ENCODE measurements at places on chromosomes 7 and 10.

DNA sequence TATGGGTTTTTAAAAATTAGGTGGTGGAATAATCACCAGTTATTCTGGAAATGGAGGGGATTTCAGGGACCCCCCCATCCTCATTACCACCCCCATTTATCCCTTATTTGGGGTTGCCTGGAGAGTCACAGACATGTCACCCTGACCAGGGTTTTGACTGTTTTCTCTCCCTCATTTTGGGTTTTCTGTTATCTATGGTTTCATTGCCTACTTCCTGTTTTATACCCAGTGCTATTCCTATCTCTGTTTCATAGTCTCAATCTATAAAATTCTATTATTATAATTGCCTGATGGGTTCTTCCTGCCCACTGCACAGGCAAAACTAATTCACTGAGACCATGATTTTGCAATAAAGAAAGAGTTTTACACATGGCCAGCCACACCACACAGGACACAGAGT, 15.9 kb upstream of the FAM221A start:
- DNase-seq: no peak

DNA sequence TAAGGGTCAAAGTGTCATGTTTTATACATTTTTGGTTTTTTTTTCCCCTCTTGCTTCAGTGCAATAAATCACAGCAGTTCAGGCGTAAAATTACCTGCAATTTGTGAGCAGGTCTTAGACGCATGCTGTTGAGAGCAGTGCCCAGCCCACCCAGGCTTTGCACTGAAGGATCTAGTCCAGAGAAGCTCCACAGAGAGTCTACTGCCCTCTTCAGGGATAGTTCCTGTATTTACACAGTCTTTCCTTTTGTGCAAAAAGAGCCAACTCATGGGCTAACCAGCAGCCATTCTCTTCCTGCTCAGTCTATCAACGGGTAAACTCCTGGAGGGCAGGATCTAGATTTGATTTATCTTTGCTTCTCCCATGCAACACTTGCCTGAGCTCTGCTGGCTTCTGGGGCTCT, 82.2 kb upstream of the NAMPT start:
- no peak for DNase-seq

GRCh38 chr10:62538606-62539005, 164.4 kb downstream of the ZNF365 start:
- DNase-seq: no peak

DNA sequence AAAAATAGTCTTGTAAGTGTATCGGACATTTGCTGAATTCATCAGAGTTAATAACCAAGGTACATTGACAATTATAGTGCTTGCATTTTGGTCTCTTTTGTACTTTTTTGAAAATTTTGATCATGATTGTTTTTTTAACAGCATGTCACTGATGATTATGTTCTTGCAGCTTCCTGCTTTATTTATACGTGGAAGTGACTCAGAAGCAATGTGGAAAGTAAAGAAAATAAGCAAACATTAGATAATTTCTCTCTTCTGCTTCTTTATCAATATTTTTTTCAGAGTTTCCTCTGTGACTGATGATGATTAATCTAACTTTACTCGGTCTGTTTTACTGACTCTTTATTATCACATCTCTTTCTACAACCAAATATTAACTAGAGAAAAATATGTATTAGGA, 1351.9 kb downstream of the REEP3 start:
- DNase-seq: no peak

DNA sequence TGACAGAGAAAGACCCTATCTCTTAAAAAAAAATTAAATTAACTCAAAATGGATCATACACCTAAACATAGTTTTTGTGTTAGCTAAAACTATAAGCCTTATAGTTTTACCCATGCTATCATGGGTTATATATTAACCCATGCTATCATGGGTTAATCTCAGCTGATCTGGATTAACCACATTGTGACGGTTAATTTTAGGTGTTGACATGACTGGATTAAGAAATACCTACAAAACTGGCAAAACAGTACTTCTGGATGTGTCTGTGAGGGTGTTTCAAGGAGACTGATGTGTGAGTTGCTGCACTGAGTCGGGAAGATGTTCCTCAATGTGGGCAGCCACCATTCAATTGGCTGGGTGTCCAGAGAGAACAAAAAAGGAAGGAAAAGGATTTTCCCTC, 44.3 kb upstream of the FXYD4 start:
- no peak for DNase-seq

- DNase-seq: no peak
These were observed 17.3 kb downstream of the SLC25A13 start for GRCh38 chr7:96304573-96304972.

GRCh38 chr10:16186564-16186963, 250.2 kb upstream of the PTER start:
- no peak for DNase-seq

DNA sequence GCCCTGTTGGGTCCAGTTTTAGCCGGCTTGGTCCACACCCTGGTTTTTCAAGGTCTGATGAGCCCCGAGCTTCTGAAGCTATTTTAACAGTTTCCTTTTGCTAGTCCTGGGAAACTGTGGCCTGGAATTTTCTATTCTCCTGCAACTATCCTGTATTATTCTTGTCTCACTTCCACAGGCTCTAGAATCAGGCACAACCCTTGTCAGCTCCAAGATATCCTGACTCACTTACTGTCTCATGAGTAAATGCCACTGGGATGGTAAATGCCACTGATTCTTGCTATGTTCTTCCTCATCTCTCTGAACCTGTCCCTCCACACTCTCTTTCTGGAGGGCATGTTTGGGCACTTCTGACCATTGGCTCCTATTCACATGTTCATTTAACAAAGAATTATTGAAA, 611.5 kb upstream of the IGFBP3 start:
- no peak for DNase-seq

DNA sequence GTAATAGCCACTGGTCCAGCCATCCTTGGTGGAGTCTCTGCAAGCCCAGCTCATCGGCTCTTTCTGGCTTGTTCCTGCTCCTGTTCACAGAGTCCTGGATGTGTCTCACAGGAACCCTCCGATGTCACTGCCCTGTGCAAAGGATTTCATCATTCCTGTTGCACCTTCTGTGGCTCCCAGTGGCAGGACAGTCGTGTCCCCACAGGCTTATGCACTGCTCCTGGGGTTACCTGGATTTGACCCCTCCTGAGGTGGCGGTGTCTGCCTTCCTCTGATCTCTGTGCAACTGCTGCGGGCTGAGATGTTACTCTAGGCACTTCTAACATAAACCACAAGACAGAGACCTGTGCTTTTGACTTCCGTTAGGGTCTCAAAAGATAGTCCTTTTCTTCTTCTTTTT, 30.6 kb downstream of the APBB1IP start:
- DNase-seq: no peak

- no peak for DNase-seq
These were observed 148.2 kb upstream of the FERD3L start for GRCh38 chr7:19293431-19293830.

DNA sequence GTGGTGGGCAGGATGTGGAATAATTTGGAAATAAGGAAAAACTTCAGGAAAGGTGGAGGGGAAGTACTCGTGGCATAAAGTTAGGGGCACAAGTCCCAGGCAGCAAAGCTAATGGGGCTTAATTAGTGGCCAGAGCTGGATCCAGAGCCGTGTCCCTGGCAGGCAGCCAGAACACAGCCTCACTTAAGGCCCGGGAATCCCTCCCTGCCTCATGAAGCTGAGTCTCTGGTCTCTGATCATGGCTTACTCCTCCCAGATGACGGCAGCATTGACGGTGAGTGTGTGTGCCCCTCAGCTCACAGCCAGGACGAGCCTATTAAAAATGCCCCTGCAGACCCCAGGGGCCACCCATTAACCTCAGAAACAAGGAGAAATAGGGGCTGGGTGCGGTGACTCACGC, 48.2 kb upstream of the NPTX2 start:
- peak; percentile 4 for DNase-seq

- no peak for DNase-seq
These were observed 31.5 kb upstream of the LHFPL3 start for GRCh38 chr7:104296900-104297299.

GRCh38 chr7:138455609-138456008, 4.5 kb upstream of the TRIM24 start:
- DNase-seq: no peak

GRCh38 chr7:29281782-29282541, 87.4 kb downstream of the CHN2 start:
- peak; percentile 83 for DNase-seq

DNA sequence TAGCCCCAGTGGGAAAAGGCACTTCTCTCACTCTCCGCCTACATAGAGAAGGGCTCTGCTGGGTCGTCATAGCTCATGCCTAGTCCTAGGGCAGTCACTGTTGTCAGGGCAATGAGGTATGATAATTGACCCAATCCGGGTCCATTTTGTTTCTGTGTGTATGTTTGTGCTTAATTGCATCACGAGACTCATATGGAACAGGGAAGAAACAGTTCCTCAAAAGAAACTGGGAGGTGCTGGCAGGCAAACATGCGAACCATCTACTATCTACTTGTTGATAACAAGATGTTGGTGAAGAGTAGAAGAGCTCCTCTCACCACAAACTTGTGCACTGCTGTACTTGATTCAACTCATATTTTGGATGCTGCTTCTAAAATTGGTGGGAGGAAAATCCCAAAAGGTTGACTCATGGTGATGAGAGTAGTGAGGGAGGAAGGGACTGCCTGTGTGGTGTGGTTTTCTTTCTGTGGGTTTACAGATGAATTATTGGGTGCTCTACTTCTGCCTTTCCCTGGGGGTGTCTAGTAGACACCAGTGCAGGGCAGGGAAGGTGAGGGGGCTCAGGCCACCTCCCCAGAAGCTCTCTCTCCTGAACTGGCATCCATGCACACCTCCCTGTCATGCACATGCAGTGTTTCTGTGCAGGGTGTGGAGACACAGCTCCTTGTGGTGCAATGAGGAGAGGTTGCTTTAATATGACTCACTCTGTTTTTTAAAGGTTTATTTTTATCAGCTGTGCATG, 29.4 kb downstream of the LSMEM1 start:
- DNase-seq: no peak

GRCh38 chr10:6055929-6056328, 6.2 kb downstream of the IL2RA start:
- DNase-seq: no peak

DNA sequence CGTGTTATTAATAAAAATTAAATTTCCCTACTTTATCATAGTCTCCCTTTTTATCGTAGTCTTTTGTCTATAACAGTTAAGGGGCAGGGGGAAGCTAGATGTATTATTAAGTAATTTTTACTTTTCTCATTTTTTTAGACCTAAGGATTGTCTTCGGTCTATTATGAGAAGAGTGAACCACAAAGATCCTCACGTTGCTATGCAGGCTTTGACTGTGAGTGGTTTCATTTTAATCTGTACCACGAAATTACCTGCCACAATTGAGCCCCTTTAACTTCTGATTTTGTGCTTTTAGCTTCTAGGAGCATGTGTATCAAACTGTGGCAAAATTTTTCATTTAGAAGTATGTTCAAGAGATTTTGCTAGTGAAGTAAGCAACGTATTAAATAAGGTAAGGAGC, 40.6 kb downstream of the STAM start:
- no peak for DNase-seq

GRCh38 chr10:21144047-21144446, 246.9 kb upstream of the NEBL start:
- DNase-seq: no peak

- DNase-seq: no peak
These were observed 23.6 kb upstream of the ING3 start for GRCh38 chr7:120926943-120927346.

DNA sequence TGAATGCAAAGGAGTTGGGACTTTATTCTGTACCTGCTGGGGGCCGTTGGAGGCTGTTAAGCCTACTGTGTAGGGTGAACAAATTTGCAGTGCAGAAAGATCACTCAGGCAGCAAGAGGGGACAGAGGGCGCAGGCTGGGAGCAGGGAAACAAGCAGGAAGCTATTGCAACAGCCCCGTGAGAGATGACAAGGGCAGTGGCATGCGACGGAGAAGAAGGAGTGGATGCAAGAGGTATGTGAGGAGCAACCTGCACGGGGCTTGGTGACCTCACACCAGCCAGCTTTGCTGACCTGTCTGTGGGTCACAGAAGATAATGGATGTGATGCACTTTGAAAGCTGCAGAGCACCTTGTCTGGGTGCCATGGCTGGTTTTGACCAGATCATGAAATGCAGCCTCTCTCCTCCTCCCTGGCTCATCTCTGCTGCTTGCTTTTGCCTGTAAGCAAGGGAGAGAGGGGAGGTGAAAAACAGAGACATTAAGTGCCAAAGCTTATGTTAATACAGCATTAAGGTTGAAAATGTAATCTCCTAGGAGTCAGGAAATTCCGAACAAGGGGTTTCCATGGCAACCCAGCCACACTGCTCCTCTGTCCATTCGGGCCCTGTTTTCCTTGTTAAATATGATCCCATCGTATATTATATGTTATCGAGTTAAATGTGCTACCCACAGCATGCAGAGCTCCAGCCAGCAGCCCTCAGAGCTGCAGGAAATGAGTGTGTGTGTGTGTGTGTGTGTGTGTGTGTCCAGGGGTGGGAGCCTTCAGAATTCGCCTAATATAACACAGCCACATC, 314.3 kb upstream of the ZMIZ1 start:
- no peak for DNase-seq

DNA sequence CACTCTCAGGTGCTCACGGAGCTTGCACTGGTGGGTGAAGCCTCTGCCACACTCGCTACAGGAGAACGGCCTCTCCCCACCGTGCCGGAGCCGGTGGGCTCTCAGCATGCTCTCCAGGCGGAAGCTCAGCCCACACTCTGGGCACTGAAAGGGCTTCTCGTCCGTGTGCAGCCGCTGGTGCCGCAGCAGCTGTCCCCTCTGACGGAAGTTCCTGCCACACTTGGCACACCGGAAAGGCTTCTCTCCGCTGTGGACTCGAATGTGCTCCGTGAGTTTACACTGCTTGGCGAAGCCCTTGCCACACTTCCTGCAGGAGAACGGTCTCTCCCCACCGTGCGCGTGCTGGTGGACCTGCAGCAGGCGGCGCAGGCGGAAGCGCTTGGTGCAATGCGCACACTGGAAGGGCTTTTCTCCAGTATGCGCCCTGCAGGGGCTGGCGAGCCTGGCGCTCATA, 19.3 kb downstream of the ZNF786 start:
- no peak for DNase-seq

- DNase-seq: peak; percentile 19
These were observed 389.1 kb upstream of the COBL start for GRCh38 chr7:51705701-51706100.

DNA sequence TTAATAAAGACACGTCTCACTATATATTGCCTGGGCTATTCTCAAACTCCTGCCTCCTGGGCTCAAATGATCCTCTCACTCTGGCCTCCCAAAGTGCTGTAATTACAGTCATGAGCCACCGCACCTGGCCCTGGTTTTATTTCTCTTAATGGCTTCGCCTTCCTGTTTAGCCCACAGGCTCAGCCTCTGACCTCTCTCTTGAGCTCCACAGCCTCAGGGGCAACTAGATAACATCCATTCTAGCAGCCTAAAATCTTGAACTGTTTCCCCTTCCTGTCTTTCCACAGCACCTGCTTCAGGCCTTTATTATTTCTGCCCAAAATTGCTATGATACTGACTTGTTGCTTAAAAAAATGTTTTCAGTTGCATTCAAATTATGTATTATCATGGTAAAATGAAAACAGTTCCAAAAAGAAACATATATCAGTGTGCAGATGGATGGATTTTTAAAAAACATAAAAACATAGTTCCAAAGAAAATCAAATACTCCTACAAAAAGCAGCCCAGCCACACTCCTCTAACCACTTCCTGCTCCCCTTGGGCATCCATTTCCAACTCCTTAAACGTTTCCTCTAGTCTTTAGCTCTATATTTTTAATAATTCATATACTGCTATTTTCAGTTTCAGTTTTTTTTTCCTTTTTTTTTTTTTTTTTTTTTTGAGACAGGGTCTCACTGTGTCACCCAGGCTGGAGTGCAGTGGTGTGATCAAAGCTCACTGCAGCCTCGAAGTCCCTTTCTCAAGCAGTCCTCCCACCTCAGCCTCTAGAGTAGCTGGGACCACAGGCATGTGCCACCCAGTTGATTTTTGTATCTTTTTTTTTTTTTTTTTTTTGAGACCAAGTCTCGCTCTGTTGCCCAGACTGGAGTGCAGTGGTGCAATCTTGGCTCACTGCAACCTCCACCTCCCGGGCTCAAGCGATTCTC, 5.1 kb upstream of the BAZ1B start:
- no peak for DNase-seq
